ENCODE measurements at places on chromosomes 3 and 15.
A peak's percentile ranks its signal among the peaks of the same experiment; 100 is the strongest.

DNA sequence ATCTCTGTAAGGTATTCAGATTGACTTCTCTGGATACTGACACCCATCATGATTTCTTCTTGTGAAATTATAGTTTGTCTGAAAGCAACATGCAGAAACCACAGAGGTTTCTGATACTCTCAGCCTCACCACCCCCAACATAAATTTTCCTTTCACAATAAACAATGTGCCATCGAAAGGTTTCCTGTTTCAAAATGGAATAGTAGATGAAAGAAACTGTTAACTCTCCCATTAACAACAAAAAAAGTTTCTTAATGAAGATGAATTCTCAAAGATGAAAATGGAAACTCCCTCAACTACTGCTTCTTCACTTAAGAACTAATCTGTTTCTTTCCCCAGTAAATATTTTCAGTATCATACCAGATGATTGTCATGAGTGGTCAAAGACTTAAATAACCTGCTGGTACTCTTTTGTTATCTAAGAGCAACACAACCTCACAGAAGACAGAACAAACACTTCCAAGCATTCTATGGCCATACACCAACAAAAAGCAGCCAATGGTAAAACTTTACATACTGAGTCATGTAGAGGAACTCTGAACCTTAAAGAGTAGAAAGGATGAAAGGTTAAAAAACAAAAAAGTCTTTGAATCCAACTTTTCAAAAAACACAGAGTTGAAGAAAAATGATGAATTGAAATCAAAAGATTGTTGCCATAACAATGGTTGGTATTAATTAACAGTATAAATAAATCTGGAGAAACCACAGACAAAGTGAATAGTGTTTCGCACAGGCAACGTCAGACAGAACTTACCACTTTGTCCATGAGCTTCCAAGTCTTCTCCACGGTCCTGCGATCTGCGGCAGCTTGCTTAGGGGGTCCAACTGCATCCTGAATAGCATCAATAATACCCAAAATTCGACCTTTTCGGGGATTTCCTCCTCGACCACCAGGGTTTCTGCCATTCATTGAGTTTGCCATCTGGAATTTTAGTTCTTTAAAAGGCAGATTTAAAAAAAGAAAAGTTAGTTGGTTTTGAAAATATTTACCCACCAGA lies 1.9 kb downstream of the CBLB start:
- no peak for DNase-seq

GRCh38 chr15:45581919-45582318 lies 5.3 kb upstream of the BLOC1S6 start:
- no peak for DNase-seq

DNA sequence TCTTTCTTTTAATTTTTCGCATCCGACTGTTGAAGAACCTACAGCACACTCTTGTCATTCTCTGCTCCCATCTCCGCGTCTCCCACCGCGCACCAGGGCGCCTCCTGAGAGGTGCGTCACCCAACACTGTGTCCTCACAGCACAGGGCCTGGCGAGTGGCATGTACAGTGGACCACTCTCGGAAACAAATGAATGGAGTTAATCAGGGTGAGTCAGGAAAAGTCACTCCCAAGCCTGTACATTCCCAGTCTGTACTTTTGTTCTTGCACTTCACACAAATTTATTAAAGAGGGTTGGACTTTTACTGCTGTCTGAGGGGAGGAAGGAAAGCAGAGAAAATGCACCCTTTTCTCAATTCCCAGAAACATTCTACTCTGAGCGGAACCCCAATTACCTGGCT lies 625 bp downstream of the COL6A6 start:
- DNase-seq, result no peak

GRCh38 chr3:100844063-100844936 lies 135.0 kb downstream of the TFG start:
- DNase-seq, result no peak

- no peak for DNase-seq
These were observed 205.9 kb upstream of the RGMA start for GRCh38 chr15:93294896-93295295.

- no peak for DNase-seq
These were observed 152.0 kb downstream of the WNT7A start for GRCh38 chr3:13727890-13728289.

- peak; percentile 78 for DNase-seq
These were observed 101.9 kb upstream of the RNU6-1 start for GRCh38 chr15:67941648-67942310.

DNA sequence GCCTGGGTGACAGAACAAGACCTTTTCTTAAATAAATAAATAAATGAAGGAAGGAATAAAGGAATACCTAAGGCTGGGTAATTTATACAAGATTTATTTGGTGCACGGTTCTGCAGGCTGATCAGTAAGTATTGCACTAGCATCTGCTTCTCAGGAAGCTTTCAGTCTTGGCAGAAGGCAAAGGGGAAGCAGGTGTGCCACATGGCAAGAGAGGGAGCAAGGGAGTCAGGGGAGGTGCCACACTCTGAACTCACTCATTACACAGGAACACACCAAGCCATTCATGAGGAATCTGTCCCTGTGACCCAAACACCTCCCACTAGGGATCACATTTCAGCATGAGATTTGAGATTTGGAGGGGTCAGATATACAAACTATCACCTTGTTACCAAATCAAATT lies 56.4 kb downstream of the PRKCI start:
- DNase-seq, result no peak

- no peak for DNase-seq
These were observed 55.5 kb upstream of the FSTL1 start for GRCh38 chr3:120506076-120506827.

- peak; percentile 7 for DNase-seq
These were observed 18.4 kb downstream of the CYFIP1 start for GRCh38 chr15:22961762-22962161.
